WERI-Rb-1 (cell line): ENCODE measurements at places on chromosomes 6 and 20.

GRCh38 chr6:44202332-44202971 lies 14.3 kb upstream of the MYMX start:
- no peak for DNase-seq

GRCh38 chr20:51594236-51595057 lies 51.9 kb upstream of the NFATC2 start:
- DNase-seq = no peak

GRCh38 chr6:142376800-142377496 lies 75.1 kb downstream of the ADGRG6 start:
- peak; percentile 18 for DNase-seq

DNA sequence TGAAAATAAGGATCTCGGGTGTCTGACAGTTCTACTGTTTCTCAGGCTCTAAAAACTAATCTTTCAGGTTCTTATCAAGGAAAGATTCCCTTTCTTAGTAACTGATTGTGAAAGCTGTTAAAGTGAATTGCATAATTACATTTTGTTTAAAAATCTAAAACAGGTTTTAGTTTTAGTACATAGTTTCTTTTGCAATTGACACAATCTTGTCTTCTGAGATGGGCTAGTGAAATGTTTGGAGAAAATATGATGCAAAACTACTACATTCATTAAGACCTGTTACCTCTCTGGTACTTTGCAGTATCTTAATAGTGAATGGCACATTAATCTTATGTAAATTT lies 298.4 kb downstream of the UTRN start:
- DNase-seq = no peak

GRCh38 chr20:63056236-63057170 lies 49.7 kb upstream of the BHLHE23 start:
- peak; percentile 62 for DNase-seq

- DNase-seq = no peak
These were observed 409.6 kb downstream of the MAFB start for GRCh38 chr20:40279390-40279789.

DNA sequence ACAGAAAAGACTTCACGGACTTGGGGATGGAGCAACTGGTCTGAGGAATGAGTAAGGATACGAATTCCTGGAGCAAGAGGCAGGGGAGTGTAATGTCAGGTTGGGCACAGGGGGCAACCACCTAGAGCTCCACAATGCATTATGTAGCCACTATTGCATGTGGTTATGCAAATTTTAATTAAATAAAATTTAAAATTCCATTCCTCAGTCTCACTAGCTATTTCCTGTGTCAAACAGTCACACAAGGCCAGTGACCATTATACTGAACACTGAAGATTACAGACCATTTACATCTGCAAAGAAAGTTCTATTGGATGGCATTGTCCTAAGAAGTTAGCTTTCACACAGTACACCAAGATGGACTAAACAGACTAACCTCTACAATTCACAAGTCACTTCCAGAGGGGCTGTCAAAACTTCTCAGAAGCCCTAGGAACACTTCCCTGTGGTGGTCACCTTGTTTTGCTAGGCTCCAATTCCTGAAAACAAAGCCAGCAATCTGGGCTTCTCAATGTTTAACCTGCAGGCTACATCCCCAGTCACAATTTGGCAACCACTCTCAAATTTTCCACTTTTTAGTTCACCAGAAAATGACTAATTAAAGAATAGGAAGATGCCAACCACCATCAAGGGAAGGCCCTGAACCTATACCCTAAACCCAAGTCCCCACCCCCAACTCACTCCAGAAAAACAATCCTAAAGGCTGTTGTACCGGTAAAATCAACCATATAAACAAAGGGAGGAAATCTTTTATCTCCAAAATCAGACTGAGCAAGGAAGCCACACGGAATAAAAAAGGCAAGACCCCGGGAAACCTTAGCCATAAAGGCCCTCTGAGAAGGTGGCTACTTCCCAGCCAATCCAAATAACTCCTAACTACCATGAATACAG lies 34.2 kb upstream of the C20orf203 start:
- DNase-seq = no peak

- DNase-seq = no peak
These were observed 11.3 kb downstream of the BHLHE23 start for GRCh38 chr20:62995481-62995880.
